ENCODE measurements at places on chromosomes 16 and 17.

DNA sequence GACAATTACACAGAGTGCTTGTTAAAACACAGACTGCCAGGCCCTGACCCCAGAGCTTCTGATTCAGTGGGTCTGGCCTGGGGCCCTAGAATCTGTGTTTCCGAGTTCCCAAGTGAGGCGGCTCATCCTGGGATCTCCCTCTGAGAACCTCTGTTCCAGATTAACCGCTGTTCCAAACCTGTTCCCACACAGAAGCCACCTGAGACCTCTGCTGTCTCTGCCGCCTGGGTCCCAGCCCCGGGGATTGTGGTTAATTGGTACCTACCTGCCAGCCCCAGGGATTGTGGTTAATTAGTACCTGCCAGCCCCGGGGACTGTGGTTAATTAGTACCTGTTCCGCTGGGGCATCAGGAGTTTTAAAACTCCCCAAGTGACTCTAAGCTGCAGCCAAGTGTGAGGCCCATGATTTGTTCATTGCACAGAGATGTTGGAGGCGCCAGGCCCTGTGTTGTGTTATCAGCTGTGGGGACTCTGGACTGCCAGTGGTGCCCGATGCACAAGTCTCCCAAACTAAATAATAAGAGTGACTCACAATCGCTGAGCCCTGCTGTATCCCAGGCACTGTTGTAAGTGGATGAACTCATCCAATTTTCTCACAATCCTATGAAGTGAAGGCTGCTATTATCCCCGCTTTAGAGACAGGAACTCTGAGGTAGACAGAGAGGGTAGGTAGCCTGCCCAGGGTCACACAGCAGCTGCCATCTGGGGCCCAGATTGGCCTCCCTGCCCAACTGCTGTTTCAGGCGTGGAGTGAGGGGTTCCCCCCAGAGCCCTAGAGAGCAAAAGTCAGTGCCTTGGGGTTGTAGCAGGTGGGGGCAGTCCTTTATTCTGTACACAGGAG is 219.7 kb downstream of the IRF8 start:
- no peak for DNase-seq

DNA sequence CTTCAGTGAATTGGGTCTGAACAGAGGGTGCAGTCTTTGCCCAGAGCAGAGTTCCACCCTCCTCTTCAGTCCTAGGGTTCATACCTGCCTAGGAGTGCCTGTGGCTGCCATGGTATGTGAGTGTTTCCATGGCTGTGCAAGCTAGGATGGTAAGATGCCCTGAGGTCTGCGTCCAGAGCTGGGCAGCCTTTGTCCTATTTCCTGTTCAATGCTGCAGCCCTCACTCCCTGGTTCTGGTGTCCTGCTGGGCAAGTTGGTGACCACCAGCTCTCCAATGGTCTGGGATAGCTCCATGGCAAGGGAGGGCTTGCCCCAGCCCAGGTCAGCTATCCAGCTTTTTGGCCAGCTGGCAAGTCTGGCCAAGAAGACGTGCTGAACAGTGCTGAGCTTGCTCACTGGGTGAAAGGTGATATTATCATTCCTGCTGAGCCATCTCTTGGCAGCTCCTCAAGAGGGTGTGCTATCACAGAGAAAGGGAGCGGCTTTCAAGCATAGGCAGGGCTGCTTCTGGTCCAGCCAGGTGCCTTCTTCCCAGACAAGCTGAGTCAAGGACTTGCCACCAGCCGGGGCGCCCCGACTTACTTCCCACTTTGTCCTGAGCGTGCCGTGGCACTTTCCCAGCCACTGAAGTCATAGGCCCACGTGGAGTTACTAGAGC is 13.0 kb upstream of the NFATC3 start:
- no peak for DNase-seq

GRCh38 chr17:78010759-78011158 is 52.3 kb downstream of the TNRC6C start:
- no peak for DNase-seq

GRCh38 chr16:49530427-49530970 is 156.9 kb downstream of the C16orf78 start:
- DNase-seq: no peak

DNA sequence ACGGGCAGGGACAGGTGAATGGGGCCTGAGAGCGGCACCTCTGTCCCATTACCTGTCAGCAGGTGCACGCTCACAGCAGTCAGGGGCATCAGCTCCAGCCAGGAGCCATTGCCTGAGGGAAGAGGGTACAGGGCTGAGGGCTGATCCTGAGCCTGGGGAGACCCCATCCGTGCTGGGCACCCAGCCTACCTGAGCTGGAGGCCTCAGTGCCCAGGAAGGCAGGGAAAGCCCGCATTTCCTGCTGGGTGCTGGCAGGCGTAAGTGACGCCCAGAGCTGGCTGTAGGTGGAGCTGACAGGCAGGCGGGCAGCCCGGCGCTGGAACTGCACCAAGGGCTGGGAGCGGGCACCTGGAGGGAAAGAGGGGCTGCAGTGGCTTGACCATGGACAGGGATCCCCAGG is 7.4 kb downstream of the FAM171A2 start:
- DNase-seq: no peak

GRCh38 chr16:8619671-8620370 is 1.7 kb upstream of the METTL22 start:
- no peak for DNase-seq

GRCh38 chr17:67359960-67360791 is 6.2 kb downstream of the PSMD12 start:
- no peak for DNase-seq

DNA sequence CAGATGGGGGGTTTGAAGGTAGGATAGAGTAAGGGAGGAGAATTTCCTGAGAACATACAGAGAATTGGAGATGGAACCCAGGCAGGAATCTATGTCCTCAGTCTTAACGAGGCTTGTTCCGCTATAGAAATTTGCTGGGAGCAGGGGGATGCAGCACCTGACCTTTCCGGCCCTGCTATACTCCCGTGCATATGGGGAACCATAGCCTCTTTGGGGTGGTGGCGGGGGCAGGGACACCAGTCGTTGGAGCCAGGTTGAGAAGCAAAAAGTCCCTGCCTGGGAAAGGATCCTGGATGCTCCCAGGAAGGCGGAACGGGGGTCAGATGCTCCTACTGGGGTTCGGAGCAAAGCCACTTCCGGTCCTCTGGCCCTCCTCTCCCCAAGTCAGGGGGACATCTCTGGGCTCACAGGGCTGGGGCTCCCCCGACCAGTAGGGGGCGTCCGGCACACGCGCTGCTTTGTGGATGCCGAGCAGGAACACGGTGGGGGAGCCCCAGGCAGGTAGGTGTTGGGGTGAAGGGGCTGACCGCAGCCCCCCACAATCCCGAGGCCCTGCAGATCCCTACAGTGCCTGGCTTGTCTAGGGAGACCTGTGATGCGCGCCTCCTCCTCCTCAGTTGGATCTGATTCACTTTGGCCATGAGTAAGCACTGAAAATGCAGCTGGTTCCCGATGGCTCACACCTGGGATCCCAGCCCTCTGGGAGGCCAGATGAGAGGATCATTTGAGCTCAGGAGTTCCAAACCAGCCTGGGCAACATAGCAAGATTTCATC is 15.5 kb upstream of the TFAP4 start:
- DNase-seq: peak; percentile 22

DNA sequence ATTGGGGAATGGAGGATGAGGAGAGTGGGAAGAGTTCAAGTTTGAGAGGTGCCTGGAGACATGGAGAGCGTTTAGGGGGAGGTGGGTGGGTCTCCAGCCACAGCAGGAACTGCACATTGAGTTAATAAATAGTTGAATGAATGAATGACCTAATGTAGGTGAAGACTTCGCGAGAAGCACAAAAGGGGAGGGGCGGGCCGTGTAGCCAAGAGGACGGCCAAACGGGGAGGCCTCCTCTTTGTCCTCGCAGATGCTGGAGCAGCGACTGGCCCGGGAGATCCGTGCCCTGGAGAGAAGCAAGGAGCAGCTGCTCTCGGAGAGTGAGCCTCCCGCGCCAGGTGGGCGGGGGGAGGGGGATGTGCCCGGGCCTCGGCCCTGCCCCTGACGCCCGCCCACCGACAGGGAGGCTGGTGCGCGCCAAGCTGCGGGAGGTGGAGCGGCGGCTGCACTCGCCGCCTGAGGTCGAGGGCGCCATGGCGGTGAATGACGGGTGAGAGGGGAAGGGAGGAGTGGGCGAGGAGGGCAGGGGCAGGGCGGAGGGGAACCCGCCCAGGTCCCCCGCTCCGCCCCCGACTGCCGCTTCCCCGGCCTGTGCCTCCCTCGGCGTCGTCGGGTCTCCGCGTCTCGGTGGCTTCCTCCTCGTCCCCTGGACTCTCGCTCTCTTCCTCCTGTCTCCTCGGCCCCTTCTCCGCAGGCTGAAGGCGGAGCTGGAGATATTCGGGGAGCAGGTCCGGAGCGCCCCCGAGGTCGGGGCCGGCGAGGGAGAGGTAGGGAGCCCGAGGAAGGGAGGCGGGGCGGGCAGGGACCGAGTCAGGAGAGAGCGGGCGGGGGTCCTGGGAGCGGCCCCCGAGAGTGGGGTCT is 12.9 kb downstream of the SYCE1L start:
- peak; percentile 71 for DNase-seq
